ENCODE measurements at places on chromosomes 2 and 18. TPM values are rescaled to one million over a fixed set of nuclear protein-coding genes. Genes with fewer than 3 reads are reported as not detected.

ADD2 gene
- total RNA-seq = 7.7 TPM

CCT4 gene
- 177 TPM for total RNA-seq

MAP2 gene
- not detected for total RNA-seq

CD8A gene
- total RNA-seq = 2.2 TPM

GDF7 gene
- total RNA-seq = not detected

MYO3B gene
- total RNA-seq = not detected

UGT1A5 gene
- total RNA-seq = not detected

ANKRD53 gene
- 0.62 TPM for total RNA-seq

PIEZO2 gene
- not detected for total RNA-seq

ERFE gene
- not detected for total RNA-seq

DNA sequence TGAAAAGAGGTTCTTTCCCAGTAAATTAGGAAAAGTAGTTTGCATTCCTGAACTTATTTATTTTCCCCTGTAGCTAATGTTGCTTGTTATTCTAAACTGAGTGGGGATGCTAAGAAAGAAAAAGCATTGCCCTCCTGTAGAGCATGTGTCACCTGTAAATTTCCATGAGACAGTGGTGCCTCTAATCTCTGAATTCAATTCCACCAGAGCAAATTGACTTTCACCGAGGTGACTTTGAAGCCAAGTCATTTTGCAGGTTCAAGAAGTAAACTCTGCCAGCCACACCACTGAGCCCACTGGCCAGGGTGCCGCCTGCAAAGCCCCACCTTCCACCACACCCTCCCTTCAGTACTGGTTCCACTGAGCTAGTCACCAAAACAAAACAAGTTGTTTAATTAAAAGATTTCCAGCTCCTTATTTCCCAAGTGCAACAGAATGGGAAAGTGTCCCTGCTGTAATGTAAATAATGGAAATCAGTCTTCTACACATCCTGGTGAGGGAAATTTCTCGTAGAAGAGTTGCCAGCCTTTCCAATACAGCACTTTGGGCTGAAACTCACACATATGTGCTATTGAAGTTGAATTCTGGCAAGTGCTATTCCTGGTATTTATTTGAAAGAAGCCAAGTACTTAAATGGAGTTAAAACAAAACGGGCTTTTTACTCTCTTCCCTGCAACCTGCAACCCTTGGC, 254.8 kb downstream of the RNF152 start:
- no peaks in the 10 kb centered on the region for H3K27me3 ChIP-seq
- H3K4me3 ChIP-seq = no peak overlapping the region
- no peaks in the 10 kb centered on the region for H3K4me1 ChIP-seq
- no peaks in the 10 kb centered on the region for H3K36me3 ChIP-seq
- no peak overlapping the region for H3K27ac ChIP-seq
- no peak for DNase-seq

DNA sequence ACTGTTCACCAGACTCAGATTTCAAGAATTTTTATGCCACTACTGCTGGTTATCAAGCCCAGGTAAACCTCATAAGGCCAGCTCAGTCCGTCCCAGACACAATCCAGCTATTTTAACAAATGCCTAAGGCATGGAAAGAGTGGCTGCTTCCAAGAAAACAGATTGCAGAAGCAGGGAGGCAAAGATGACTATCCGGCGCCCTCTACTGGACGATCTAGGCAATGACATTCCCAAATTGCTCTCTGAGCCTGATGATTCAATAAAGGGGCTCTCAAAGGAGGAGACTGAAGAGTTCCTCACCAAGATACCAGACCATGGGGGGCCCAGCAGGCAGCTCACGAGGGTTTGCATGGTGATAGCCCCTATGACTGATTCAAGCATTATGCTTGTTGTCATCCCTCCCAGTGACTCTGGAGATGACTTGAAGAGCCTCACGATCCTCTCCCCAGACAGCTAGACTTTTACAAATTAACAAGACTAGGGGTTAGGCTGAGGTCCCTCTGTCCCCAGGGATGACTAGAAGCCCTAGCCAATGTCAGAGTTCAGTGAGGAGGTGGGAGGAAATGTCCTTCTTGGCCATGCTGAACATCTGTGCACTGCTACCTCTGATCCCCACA, 25.0 kb downstream of the SERPINB8 start:
- no peak for DNase-seq
- no peaks in the 10 kb centered on the region for H3K4me1 ChIP-seq
- H3K27ac ChIP-seq = no peak overlapping the region
- no peak overlapping the region for H3K4me3 ChIP-seq
- H3K27me3 ChIP-seq = no peaks in the 10 kb centered on the region

GRCh38 chr2:112472547-112473263, 9.3 kb upstream of the TTL start:
- no peak for DNase-seq
- no peaks in the 10 kb centered on the region for H3K36me3 ChIP-seq
- no peak overlapping the region for H3K27ac ChIP-seq
- no peaks in the 10 kb centered on the region for H3K27me3 ChIP-seq
- H3K4me1 ChIP-seq = no peaks in the 10 kb centered on the region
- no peak overlapping the region for H3K4me3 ChIP-seq

GRCh38 chr18:8847900-8848299, 142.5 kb downstream of the MTCL1 start:
- H3K27me3 ChIP-seq = no peaks in the 10 kb centered on the region
- no peak for DNase-seq
- H3K4me3 ChIP-seq = no peak overlapping the region
- no peaks in the 10 kb centered on the region for H3K4me1 ChIP-seq
- H3K27ac ChIP-seq = no peak overlapping the region
- no peaks in the 10 kb centered on the region for H3K36me3 ChIP-seq

GRCh38 chr2:203534621-203535077, 452 bp downstream of the RAPH1 start:
- H3K27me3 ChIP-seq = no peaks in the 10 kb centered on the region
- peak overlapping the region; percentile 49 for H3K27ac ChIP-seq
- peaks cover 10% of the 10 kb centered on the region for H3K4me1 ChIP-seq

DNA sequence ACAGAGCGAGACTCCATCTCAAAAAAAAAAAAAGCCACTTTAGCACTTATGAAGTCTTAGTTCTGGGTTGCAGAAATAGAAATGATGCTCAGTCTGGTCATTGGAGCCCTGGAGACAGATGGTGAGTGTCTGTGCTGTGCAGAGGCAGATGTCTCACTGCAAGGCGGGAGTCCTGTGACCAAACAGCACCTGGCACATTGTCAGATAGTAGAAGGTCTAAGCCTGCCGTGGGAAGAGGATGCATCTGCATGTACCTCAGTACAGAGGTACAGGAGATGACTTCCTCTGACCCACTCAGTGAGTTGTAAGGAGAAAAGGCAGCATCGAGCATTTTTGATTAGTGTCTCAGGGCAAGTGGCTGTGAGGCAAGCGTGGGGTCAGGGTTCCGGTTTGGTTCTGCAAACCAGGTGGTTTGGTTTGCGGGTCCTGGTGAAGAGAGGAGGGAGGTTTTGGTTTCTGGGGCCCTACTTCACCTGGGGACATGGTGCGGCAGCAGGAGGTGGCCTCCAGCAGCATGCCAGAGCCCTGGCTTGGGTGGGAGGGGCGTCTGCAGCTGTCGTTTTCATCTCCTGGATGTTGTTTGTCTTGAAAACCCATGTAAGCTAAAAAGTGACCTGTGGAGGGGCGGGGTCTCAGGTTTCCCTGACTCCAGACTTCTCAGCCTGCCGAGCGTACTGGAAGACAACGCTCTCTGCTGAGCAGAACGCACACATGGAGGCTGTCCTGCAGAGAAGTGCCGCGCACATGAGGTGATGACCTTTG, 3.8 kb downstream of the RBFA start:
- H3K36me3 ChIP-seq = no peaks in the 10 kb centered on the region
- H3K27me3 ChIP-seq = no peaks in the 10 kb centered on the region
- no peak overlapping the region for H3K4me3 ChIP-seq

DNA sequence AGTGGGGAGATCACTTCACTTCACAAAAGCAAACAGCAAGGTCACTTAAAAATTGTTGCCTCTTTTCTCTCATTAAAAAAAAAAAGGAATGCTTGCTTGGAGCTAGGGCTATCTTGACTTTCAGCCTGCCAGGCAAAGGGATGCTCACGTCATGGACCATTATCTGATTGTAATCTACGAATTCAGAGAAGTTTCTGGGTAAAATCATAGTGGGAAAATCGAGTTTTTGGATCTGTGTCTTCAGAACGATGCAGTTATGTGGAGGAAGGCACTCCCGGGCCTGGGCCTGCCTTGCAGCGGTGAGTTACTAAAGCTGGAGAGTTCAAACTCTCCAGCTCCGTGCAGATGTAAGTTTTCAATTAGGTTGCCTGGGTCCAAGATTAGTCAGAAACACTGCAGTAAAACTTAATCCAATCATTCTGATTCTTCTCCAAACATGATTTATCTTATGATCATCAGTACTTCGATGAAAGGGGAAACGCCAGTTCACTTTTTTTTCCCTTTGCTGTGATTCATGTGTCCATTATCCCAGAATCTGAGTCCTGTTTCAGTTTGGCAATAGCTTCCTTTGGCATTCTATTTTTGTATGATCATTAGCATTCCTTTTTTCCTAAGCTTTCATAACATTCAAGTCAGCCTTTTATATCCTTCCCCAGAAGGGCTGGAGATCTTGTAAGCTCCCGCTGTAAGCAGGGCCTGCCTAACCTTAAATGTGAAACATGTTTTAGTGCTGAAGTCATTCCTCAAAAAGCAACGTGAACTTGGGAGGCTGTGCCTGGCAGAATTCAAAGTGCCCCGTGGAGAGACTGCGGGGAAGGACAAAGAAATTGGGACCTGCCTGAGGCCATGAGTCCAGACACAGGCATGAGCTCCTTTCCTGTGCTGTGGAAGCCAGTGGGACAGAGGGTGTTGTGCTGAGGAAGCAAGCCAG, 119.3 kb upstream of the TWIST2 start:
- no peaks in the 10 kb centered on the region for H3K27me3 ChIP-seq
- no peak overlapping the region for H3K27ac ChIP-seq
- no peak for DNase-seq
- no peaks in the 10 kb centered on the region for H3K4me1 ChIP-seq
- no peaks in the 10 kb centered on the region for H3K36me3 ChIP-seq
- H3K4me3 ChIP-seq = no peak overlapping the region

DNA sequence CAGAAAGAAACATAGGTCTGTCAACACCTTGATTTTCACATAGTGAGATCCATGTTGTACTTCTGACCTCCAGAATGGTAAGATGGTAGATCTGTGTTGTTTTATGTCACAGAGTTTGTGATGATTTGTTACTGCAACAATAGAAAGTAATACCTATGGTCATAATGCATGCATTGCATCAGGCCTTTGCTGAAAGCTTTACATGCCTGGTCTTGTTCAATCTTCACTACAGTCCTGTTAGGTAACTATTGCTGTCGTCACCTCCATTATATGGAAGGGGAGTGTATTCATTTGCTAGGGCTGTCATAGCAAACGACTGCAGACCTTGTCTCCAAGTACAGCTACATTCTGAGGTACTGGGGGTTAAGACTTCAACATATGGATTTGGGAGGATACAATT, 243.5 kb downstream of the ANAPC1 start:
- no peaks in the 10 kb centered on the region for H3K4me1 ChIP-seq
- H3K27me3 ChIP-seq = no peaks in the 10 kb centered on the region
- H3K4me3 ChIP-seq = no peak overlapping the region

DNA sequence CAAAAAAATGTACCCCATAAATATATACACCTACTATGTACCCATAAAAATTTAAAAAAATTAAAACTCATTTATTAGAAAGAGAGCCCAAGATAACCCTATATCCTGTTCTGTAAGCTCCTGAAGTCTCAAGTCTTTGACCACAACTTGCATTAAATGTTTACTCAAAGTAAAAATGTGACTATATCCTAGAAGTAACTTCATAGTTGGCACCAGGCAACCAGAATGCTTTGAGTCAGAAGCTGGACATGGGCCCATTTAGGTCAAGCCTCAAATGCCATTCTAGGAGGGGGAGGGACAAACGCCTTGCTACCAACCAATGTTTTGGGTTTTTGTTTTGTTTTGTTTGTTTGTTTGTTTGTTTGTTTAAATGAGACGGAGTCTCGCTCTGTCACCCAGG, 9.3 kb upstream of the TBC1D8 start:
- H3K27ac ChIP-seq = no peak overlapping the region
- DNase-seq = no peak
- no peak overlapping the region for H3K4me3 ChIP-seq

DNA sequence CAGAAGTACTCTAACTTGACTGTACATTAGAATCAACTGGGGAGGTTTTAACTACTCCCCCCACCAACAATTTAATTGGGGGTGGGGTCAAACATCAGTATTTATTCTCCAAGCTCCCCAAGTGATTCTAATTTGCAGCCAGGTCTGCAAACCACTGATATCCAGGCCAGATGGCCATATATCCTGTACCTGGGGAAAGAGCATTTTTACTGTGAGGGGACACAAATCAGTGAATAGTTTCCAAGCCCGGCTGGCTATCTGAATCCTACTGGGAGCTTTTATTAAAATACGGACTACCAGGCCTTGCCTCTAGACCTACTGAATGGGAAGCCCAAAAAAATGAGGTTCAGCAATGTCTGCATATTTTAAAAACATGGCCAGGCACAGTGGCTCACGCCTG, 88.5 kb downstream of the TCF4 start:
- H3K36me3 ChIP-seq = no peaks in the 10 kb centered on the region
- H3K4me3 ChIP-seq = no peak overlapping the region
- H3K27ac ChIP-seq = no peak overlapping the region
- no peaks in the 10 kb centered on the region for H3K4me1 ChIP-seq
- H3K27me3 ChIP-seq = no peaks in the 10 kb centered on the region

GRCh38 chr2:120434492-120435308, 88.8 kb downstream of the INHBB start:
- H3K4me3 ChIP-seq = no peak overlapping the region
- DNase-seq = no peak
- H3K27ac ChIP-seq = no peak overlapping the region
- no peaks in the 10 kb centered on the region for H3K36me3 ChIP-seq
- H3K4me1 ChIP-seq = no peaks in the 10 kb centered on the region

DNA sequence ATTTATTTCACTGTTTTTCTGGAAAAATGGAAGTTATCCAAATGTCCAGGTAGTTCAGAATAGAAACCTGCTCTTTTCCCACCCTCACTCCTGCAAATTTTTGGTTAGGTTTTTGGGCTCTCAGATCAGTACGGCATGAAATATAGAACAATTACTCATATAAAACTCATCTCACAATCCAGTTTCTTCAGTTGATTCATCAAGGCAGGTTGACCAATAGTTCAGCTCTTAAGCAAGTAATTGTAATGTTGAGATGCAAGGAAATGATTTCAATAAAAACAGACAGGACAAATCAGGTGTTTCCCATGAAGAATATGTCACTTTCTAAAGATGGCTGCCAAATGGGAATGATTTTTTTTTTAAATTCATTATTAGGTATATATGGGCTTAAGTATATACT, 2.0 kb downstream of the RAB27B start:
- H3K27me3 ChIP-seq = no peaks in the 10 kb centered on the region
- H3K27ac ChIP-seq = no peak overlapping the region
- H3K36me3 ChIP-seq = no peaks in the 10 kb centered on the region

GRCh38 chr2:144512891-144513351, 7.0 kb downstream of the ZEB2 start:
- H3K27ac ChIP-seq = no peak overlapping the region
- no peaks in the 10 kb centered on the region for H3K36me3 ChIP-seq
- no peak overlapping the region for H3K4me3 ChIP-seq
- peaks cover 7% of the 10 kb centered on the region for H3K4me1 ChIP-seq
